ENCODE measurements at places on chromosomes 16 and 17. TPM values are rescaled to one million over a fixed set of nuclear protein-coding genes. Genes with fewer than 3 reads are reported as not detected.

GRCh38 chr17:68600931-68601564, at the start of gene FAM20A:
Gene FAM20A (minus strand): TSS chr17:68601367. CDS start chr17:68600666, 701 bp downstream.
- no peak for DNase-seq

DNA sequence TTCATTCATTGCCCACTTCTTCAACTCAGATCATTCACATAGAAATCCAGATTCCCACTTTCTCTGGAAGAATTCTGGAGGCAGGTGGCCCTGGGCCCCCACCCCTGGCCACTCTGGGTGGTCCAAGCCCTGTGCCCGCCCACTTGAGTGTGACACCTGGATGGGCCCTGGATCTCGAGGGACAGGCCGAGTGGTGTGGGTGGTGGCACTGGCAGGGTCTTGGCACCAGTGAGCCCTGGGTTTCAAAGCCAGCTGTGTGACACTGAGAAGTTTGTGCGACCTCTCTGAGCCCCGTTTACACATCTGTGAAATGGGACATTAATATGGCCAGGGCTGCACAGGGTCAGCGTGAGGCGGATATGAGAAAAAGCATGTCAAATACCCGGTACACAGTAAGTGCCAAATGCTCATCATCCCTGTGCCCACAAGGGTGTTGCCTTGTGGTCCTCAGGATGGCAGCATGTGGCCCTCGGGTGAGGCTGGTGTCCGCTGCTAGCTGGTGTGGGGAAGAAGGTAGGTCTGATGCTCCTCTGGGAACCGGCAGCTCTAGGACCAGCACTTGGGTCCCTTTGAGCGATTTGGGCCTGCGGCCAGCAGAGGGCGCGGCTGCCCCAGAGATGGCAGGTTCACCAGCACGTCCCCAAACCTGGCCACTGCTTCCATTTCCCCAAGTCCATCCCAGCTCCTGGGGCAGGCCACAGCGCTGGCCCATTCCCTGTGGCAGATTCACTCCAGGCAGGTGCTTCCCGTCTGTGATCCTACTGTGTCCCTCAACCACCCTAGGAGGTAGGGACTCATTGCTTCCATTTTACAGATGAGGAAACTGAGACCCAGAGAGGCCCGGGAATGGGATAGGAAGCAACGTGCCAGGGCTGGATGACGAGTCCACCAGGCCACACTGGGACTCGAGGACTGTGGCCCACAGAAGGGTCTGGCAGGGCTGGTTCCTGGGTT, 3.6 kb downstream of the OSGIN1 start:
- DNase-seq, result peak; percentile 64

- DNase-seq, result no peak
These were observed 10.1 kb downstream of the RIPOR1 start for GRCh38 chr16:67538666-67539101.

DNA sequence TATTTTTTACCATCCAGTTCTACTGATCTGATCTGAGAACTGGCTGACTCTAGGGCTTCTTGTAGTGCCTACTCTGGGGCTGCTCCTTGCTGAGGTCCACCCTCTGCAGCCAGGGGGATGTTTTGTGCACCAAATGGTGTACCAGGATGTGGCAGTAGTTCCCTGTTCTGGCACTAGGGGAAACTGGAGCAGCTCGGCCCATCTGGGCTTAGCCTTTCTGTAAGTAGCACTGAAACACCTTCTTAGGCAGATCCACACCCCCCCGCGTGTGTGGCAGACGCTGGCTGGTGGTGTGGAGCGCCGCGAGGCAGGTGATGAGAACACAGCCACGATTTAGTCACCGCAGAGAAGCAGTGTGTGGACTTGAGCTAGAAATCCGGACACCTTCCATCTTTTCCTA, 17.0 kb downstream of the DUSP14 start:
- DNase-seq, result no peak

DNA sequence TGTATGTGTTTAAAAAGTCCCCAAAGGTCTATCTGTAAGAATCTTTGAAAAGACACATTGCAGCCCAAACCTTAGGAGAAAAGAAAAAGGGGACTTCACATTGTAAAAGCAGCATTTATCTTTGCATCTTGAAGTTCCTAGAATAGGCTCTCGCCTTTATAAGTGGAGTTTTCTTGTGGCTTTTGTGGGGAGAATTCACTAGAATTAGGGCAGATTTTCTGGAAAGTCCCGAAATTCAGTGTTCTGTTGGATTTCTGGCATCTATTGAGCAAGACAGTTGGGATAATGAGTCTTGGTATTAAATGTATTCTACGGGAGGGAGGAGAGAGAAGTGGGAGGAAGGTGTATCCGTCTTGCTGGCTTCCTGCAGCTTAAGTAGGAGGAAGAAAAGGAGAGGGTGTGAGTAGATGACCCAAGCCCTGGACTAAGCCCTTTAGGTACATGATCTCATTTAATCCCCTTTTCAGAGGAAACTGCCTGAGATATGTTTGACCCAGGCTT, 62.6 kb downstream of the PRKCA start:
- no peak for DNase-seq

DNA sequence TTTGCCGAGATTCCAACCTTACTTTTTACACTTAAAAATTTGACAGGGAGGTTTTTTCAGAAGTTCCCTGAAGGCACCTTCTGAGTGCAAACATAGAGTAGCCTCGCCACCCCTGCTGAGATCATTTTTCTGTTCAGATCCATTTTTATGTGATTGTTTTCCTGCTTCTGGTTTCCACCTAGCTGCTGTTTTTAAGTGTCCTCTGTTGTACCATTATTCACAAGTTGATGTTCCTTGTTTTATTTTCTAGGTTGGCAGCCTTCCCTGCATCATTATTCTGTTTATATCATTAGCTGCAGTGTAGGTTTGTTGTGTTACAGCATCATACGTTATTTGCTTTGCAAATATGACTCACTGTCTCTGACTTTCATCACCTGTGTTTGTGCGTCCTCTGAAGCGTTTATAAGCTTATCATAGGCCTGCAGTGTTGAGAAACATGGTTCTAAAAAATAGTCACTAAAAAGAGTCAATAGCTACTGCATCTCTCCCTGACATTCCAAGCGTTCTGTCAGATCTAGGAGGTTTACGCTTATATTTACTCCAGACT, 116.9 kb upstream of the CLEC3A start:
- DNase-seq, result no peak

- peak; percentile 15 for DNase-seq
These were observed 104.3 kb downstream of the PHKB start for GRCh38 chr16:47565454-47565853.

- DNase-seq, result no peak
These were observed 101.2 kb downstream of the KCNJ2 start for GRCh38 chr17:70270554-70270953.

DNA sequence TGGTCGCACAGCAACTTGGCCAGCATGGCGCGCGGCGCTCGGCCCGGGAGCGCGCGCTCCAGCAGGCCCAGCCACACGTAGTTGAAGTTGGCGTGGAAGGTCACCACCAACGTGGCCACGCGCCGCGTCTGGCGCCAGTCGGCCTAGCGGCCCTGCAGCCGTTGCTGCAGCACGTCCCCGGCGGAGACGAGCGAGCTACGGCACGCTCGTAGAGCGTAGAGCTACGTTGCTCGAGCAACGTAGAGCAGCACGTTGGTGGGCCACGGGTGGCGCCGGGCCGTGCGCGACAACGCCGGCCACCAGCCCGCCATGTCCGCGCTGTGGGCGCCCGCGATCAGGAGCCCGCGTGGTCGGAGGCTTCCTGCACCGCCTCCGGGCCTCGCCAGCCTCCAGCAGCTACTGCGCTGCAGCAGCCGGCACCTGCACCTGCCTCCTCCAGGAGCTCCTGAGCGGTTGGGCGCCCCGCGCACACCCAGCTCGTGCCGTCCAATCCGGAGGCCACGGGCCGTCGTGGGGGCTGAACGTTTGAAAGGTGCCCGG, 13.4 kb upstream of the SULT1A1 start:
- peak; percentile 38 for DNase-seq

GRCh38 chr17:14470417-14470816, 169.5 kb downstream of the HS3ST3B1 start:
- no peak for DNase-seq

DNA sequence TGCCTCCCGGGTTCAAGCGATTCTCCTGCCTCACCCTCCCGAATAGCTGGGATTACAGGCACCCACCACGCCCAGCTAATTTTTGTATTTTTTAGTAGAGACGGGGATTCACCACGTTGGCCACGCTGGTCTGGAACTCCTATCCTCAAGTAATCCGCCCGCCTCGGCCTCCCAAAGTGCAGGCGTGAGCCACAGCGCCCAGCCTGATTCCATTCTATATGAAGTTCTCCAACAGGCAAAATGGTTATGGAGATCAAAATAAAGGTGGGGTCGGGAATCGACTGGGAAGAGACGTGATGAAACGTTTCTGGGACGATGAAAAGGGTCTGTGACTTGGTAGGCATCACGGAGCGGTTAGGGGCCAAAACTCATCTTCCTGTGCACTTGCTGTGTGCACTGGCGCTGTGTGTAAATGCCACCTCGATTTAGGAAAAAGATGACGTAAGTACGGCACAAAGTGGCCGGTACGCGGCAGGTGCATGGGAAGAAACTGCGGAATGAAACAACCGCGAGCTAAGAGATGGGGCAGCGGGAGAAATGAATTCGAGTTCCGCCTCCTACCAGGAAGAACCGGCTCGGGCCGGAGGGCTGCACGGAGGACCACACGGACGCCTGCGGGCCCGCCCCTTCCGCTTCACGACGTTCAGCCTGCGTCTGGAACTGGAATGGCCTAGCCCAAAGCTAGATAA, 1.6 kb downstream of the TP53 start:
- DNase-seq, result no peak

DNA sequence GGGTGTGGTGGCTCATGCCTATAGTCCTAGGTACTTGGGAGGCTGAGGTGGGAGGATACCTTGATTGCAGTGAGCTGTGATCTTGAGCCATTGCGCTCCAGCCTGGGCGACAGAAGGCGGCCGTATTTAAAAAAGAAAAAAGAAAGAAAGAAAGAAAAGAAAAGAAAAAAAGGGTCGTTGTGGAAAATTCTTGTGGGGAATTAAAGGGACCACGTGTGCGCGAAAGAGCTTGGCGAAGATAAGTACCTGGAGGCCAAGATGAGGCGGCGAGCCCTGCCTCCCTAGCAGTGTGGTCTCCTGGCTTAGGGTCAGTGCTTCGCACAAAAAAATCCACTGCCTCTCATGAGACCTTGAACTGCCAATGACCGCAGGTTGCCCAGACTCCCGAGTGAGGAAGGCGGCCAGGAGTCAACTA, 728 bp upstream of the NMT1 start:
- no peak for DNase-seq

DNA sequence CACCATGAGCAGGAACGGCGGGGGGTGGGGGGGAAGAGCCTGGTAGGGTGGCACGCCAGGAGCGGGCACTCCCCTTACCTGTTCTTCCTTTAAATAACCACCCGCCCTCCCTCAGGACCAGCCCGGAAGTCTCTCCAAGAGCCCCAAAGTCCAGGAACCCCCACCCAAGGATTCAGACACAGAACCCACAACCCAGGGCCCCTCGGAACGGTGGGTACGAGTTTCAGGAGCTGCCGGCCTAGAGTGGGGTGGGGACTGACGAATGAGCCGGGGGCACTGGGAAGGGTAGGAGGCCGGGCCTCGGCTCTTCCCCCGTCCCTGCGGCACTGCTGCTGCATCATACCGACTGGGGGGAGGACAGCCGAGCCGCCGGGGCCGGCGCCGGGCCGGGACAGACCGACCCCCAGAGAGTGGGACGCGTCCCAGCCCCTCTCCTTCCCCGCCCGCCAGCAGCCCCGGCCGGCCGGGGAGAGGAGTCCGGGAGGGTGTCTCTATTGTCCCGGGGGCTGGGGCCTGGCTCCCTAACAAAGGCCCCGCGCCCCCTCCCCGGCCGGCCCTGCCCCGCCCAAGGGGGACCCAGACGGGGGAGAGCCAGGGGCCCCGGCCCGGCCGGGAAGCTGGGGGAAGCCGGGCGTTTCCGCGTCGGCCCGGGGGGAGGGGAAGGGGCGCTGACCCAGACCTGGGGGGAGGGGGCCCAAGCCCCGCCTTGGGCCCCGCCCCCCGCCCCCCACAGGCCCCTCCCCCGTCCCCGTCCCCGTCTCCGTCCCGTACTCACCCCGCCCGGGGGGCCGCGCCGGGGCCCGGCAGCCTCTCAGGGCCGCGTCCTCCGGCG, 747 bp downstream of the ATXN7L3 start:
- DNase-seq, result no peak

Gene CEMP1
- polyA plus RNA-seq, result not detected

Gene NOD2
- 2.2 TPM for polyA plus RNA-seq

Gene KRT23
- 25.1 TPM for polyA plus RNA-seq

Gene GRAP
- 4.4 TPM for polyA plus RNA-seq

Gene PERCC1
- polyA plus RNA-seq, result 0.30 TPM

Gene TNP2
- polyA plus RNA-seq, result not detected

Gene LRRC46
- not detected for polyA plus RNA-seq

Gene FAM171A2
- polyA plus RNA-seq, result 48.7 TPM
